ENCODE measurements at places on chromosomes 16 and 17.

DNA sequence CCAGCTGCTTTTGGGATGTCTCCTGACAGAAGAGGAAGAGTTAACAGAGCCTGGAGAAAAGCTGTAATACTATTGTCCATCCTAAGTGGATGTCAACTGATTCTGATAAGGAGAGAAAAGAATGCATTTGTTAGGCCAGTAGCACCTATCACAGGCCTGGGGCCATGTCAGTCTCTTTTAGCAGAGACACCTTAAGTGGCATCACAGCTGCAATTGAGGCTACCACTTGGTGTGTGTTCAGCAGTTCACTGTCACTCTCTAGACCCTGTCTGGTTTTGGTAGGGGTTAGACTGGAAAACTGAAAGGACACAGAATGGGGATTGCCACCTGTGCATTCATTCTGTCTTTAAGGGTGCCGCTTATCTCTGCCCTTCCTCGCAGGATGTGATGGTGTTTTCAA is 42.0 kb downstream of the PSMD12 start:
- no peak for DNase-seq

GRCh38 chr16:5448798-5449197 is 351.2 kb upstream of the EEF2KMT start:
- no peak for DNase-seq

DNA sequence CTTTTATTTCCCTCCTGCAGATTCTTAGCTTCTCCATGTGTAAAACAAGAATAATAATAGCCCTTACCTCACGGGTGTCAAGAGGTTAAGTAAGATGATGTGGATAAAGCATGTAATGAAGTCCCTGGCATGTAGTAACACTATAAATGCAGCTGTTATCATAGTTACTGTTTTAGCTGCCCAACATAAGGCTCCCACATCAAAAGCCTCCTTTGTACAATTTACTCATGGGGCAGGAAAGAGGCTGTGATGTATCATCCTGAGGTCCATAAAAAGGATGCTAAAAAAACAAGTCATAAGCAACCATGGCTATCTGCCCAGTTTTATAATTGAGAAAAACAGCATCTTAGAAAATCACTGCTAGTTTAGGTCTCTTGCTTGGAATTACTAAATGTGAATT is 339.7 kb downstream of the CA10 start:
- no peak for DNase-seq

GRCh38 chr16:4315186-4316107 is at the start of gene GLIS2:
GLIS2 (plus strand) TSS chr16:4316067; CDS start chr16:4332281, 16,214 bp downstream.
- DNase-seq = no peak

DNA sequence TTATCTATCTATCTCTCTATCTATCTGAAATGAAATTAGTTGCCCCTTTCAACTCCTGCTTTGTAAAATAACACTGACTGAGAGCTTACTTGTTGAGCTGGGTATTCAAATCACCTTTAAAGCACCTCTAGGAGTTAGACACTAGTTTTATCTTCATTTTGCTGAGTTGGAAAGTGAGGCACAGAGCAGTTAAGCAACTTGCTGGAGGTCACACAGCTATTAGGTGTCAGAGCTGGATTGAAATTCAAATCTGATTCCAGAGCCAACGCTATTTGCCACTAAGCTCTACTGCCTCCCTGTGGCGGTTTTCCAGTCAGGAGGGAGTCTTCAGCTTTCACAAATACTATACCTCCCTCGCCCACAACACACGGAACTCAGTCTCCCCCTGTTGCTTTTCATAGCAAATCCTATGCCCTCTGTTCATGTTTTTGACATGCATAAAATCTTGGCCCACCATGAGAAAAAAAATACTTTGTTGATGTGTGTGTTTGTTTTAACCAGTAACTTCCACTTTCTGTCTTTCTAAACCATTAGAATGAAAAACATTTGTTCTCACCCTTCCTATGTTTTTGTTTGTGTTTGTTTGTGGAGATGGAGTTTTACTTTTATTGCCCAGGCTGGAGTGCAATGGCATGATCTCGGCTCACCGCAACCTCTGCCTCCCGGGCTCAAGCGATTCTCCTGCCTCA is 74.8 kb upstream of the SMURF2 start:
- DNase-seq = peak; percentile 44

GRCh38 chr17:1590029-1590746 is 27.6 kb upstream of the PITPNA start:
- peak; percentile 82 for DNase-seq

DNA sequence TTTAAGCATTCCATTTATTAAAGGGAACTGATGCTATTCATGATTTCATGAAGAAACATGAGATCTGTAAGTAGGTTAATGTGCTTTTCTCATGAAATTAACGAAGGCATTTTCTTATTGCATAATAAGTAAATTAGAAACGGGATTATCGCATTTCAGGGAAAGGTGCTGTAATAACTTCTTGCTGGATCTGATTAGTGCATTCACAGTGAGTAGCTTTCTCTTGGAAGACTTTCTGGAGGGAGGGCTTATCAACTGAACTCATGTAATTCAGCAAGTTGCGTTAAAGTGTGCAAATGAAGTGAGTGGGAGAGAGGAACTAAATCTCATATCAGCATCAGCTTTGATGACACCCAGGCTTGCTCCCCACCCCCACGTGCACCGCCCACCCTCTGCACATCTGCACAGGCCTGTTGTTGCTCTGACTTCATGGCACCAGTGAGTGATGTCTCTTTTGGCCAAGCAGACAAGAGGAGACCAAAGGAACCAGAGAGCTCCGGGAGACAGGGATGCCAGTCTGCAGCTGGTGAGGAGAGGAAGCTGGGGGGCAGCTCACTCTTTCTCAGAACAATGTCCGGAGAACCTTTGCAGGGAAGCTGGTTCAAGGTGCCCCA is 26.3 kb upstream of the GAS7 start:
- DNase-seq = no peak

- DNase-seq = no peak
These were observed 56.1 kb upstream of the ENDOV start for GRCh38 chr17:80358861-80359260.

DNA sequence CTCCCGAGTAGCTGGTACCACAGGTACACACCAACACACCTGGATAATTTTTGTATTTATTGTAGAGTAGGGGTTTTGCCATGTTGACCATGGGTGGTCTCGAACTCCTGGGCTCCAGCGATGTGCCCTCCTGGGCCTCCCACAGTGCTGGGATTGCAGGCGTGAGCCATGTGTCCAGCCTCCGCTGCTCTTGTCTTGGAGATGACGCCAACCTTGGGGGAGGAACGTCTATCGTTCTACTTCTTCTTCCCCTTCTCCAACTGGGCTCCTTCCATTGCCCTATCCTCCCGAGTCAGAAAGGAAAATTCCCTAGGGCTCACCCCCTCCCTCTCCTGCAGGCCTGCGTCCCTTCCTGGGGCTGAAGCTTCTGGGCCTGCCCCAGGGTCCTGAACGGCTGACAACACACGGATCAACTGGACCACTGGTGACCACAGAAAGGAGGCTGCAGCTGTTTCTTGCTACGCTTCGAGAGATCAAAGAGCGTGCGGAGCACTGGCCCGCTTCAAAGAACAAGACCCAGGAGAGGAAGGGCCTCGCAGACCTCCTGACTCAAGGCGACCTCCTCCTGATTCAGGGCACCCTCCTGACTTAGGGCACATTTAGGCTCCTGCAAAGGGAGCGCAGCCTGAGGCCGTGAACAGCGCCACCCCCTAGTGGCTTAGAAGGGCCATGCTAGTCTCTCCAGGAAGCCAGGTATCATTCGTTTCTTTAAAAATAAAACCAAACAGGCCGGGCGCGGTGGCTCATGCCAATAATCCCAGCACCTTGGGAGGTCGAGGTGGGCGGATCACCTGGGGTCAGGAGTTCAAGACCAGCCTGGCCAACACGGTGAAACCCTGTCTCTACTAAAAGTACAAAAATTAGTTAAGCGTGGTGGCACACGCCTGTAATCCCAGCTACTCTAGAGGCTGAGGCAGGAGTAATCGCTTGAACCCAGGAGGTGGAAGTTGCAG is 48.5 kb upstream of the HELZ start:
- DNase-seq = peak; percentile 63

GRCh38 chr16:74738816-74739215 is 35.8 kb downstream of the FA2H start:
- DNase-seq = no peak

GRCh38 chr16:65070831-65071432 is 50.9 kb downstream of the CDH11 start:
- peak; percentile 0 for DNase-seq

DNA sequence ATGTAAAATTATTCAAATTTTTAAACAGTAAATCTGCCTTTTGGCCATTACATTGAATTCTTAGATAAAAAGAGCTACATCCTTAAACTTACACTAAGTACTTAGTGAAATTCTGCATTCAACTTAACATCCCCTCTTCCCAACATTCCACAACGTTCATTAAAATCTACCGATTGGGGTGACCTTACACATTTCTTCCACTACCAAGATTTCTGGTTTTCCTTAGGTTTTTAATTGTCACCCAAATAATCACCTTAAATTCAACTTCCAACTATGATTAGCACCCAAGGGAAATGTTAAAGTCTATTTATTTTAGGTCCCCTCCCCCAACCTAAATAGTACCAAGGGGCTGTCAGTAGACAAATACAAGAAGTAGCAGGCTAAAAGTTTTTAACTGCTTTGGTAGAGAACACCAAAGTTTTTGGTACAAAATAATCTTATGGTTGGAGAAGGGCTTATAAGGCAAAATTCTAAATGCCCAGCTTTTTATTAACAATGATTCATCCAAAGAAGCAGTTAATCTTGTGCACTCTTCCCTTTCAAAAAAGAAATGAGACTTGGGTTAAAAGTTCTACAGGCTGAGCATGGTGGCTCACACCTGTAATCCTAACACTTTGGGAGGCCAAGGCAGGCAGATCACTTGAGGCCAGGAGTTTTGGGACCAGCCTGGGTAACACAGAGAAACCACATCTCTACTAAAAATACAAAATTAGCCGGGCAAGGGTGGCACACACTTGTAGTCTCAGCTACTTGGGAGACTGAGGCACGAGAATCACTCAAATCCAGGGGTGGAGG is 4.7 kb downstream of the SRSF1 start:
- no peak for DNase-seq

- no peak for DNase-seq
These were observed 19.5 kb upstream of the SLC5A10 start for GRCh38 chr17:18932360-18933055.

DNA sequence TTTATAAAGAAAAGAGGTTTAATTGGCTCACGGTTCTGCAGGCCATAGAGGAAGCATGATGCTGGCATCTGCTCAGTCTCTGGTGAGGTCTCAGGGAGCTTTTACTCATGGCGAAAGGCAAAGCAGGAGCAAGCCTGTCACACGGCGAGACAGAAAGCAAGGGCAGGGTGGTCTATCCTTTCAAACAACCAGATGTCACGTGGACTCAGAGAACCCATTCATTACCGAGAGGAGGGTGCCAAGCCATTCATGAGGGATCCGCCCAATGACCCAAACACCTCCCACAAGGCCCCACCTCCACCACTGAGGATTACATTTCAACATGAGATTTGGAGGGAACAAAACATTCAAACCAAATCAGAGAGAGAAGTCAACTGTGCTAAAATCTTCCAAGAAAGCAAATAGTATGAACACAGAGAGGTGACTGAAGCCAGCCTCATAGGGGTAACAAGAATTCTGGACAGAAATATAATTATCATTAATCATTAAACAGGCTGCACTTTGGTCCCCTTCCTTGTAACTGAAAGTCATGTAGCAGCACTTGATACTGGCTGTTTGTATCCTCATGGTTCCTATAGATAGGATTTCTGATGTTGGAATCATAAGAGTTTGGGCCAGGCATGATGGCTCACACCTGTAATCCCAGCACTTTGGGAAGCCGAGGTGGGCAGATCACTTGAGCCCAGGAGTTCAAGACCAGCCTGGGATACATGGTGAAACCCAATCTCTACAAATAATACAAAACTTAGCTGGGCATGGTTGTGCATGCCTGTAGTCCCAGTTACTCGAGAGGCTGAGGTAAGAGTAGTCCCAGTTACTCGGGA is 52.5 kb upstream of the B4GALNT2 start:
- no peak for DNase-seq

GRCh38 chr17:10183931-10184930 is 14.2 kb downstream of the GAS7 start:
- no peak for DNase-seq

DNA sequence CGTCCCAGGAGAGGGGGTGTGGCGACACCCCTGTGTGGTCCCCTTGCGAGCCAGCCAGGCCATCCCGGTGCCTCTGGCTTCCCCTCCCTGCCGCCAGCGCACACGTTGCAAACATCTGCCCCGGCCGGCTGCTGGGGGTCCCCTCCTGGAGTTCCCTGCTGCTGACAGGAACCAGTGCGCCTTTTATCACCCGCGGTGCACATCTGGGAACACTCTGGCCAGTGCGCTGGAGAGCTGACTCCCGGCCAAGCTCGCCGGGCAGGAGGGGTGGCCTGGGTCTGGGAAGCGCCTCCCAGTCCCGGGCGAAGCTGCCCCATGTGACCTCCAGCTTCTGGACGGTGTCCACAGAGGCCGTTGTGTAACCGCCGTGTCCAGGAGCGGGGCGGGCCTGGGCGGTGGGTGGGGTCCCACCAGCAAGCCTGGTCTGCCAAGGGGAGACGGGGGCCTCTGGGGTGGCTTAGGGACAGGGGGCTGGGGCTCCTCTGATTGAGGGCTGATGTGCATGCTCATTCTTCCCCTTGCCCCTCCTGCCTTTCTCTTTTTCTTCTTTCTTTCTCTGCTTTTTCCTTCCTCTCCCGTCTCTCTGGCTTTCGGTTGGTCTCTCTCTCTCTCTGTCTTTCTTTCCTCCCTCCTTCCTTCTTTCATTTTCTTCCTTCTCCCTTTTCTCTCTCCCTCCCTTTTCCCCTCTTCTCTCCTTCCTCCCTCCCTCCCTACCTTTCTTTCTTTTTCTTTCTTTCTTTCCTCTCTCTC is 25.2 kb upstream of the CIBAR2 start:
- no peak for DNase-seq

Measured in erythroblast (primary cell).